ENCODE measurements at places on chromosomes 12 and 14. TPM values are rescaled to one million over a fixed set of nuclear protein-coding genes. Genes with fewer than 3 reads are reported as not detected.

GRCh38 chr14:56210571-56210970 is 92.4 kb downstream of the PELI2 start:
- DNase-seq: no peak

The TMEM63C gene
- total RNA-seq: 20.7 TPM

The RAPGEF3 gene
- 30.2 TPM for total RNA-seq

GRCh38 chr14:63046339-63047268 is 1.3 kb upstream of the KCNH5 start:
- no peak for DNase-seq

DNA sequence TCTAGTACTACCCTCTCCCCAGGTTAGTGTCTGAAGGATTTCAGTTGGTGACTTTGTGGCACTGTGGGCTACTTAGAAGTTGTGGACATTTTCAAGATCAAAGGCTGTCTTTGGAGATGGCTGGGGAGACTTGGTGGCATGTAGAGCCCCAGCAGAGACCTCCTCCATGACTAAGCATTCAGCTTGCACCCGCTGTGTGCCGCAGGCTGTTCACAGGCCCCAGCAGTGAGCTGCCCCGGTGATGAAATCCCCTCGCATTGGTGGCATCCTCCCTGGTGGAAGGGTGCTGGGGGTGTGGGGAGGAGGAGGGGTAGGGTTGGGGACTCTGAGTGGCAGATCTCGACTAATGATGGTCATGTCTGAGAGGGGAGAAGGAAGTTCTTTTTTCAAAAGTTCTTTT is 173.9 kb downstream of the TSPAN9 start:
- DNase-seq: no peak

DNA sequence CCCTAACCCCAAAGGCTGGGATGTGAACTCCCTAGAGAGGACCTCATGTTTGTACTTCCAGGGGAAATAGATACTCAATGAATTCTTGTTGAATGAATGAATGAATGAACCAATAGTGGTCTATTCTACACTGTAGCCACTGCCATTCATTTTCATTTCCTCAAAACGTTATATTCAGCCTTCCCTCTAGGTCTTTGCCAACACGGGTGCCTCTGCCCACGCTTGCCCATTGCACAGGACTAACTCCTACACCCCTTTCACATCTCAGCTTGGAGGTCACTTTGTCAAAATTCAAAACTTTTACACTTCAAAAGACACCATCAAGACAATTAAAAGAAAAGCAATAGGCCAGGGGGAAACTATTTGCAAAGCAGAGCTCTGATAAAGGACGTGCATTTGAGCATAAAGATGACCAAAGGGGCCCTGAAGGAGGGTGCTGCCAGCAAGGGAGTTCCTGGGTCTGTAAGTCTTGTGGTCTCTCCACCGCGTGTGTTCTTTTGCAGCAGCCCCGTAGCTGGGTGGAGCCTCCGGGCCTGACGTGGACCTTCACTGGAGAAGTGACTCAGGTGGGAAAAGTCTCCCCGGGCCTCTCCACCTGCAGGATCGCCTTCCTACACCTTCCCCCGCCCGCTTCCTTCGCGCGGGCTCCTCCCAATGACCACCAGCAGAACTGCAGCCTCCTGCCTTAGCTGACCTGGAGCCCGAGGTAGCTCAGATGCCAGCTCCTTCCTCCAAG is 31.5 kb downstream of the TMEM63C start:
- DNase-seq: peak; percentile 60

The DNAH10 gene
- total RNA-seq: 29.3 TPM

DNA sequence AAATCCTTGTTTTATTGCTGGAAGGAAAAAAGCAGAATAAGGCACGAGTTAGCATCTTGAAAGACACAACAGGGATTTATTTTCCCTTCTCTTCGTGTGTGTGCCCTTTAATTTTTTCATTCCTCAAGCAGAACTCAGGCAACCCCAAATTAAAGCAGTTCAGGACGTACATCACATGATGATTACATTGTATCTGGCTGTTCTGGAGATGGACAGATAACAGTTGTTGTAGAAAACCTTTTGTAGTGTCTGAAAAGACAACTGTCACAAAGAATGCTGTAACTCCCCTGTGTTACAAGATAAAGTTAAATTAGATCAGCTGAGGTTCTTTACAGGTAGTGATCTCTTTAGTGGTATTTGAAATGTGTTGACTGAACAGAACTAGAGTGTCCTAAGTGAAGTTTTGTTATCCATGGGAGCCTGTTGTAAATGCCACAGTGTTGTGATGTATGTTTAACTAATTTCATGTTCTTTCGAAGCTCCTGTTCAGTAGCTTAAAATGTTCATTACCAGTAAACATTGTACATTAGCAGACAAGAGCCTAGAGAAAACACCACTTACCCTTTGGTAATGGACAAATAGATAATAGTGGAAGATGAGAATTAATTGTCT is 58.5 kb downstream of the TMTC2 start:
- DNase-seq: no peak

- DNase-seq: no peak
Measured at GRCh38 chr12:62846491-62846890, 88.5 kb downstream of the PPM1H start.

- DNase-seq: peak; percentile 22
Measured at GRCh38 chr14:23285530-23286019, 357 bp downstream of the HOMEZ start.

The RBP5 gene
- total RNA-seq: 1.1 TPM

DNA sequence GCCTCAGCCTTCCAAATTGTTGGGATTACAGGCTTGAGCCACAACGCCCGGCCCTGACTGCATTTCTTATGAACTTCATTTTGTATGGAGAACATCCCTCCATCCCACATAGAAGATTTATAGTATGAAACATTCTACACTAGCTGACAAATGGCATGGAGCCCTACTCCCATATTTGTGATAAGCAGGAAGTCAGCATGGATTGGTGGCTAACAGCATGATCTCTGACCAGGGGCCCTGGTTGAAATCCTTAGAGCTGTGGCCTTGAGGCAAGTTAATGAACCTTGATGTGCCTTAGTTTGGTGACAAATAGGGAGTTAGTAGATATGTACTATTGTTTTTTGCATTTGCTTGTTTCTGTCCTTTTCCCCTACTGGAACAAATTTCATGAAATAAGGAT is 12.3 kb downstream of the IFI27L1 start:
- DNase-seq: no peak

DNA sequence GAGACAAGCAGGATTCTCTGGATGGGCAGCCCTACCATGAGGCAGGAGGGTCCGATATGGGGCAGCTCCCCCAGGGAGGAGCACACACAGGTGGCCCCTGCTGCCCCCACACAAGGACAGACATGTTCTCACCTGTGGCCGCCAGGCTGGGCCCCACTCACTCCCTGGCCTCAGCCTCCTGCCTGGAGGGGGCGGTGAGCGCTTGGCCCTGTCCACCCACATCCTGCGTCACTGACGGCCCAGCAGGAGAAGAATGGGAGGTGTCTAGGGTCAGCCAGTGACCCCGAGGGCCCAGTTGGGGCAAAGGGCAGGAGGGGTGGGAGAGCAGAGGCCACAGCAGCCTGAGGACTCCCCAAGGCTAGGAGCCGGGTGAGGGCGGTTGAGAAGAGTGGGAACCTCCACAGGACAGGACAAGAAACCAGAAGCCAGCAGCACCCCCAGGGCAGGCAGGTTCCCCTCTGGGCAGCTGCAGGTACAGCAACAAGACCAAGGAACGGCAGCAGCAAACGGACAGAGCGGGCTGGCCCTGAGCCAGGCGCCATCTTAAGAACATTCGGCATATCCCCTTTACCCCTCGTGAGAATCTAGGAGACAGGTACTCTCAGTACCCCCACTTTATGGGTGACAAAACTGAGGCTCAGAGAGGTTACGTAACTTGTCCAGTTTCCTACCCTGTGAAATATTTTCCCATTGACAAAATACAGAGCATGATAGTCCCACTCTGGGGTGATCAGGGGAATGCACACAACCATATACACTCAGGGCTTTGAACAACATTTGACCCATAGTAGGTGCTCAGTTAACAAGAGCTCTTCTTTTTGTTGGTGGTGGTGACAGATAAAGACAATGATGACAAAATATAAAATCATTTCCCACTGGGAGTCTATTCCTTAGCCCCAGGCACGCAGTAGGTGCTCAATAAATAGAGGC is 74.3 kb downstream of the NCOR2 start:
- DNase-seq: no peak

GRCh38 chr14:29857551-29857950 is 70.1 kb downstream of the PRKD1 start:
- DNase-seq: no peak

DNA sequence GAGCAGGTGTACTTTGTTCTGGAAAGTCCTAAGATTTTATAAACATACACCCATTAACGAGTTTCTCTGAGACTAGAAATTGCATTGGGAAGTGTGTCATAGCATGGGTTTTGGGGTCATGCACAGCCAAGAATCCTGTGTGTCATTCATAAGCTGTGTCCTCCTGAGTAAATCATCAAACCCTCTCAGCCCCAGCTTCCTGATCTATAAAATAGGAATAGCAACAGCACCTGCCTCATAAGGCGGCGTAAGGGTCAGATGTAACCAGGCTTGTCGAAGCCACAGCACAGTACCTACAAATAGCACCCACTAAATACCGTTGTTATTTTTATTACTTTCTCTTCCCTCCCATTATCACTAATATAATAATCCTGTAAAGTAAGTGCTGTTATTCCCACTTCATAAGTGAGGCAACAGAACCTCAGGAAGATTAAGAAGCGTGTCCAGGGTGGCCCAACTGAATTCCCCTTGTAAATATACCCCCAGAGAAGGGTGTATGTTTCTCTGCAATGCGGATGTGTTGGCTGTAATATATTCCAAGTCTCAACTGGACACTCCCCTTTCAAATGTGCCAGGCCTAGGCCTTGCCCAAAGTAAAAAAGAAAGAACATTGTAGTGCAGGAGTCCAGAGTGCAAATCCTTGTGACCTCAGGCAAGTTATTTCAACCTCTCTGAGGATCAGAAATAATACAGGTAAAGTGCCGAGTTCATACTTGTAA is 188.3 kb upstream of the BCL2L14 start:
- DNase-seq: no peak

GRCh38 chr14:95059126-95059525 is 98.2 kb downstream of the DICER1 start:
- no peak for DNase-seq

The IGF1 gene
- total RNA-seq: 16.9 TPM

DNA sequence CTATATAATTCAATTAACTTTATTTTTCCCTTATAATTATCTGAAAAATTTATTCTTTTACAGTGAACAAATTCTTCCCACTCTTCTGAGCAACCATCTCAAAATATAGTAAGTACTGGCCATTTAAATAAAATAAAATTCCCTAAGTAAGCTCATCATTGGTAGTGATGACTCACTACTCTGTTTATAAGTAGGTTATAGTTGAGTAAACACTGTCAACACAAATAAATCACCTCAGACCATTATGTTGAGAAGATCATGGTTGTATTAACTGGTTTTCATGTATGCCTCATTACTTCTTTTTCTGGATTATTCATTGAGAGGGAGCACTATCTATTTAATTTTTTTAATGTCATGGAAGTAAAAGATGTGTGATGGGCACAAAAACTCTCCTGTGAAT is 220.5 kb downstream of the SEC23A start:
- DNase-seq: no peak

The ADCY4 gene
- 13.9 TPM for total RNA-seq

DNA sequence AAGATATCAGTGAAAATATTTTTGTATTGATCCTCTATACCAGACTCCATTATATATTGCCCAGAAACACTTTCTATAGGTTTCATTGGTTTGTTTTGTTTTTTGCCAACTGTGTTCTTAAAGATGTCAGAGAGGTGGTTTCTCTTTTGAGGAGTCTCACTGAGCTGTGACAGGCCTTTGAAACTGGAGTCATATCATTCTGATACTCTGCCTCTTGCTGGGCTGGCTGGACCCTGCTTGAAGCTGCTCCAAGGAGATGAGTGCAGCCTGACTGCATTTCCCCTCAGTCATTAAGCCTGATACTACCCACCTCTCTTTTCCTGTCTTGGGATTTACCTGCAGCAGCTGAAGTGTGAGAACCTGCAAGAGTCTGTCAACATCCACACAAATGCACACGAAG is 16.4 kb upstream of the TAS2R30 start:
- no peak for DNase-seq

- DNase-seq: no peak
Measured at GRCh38 chr14:33569821-33570687, 380.8 kb downstream of the EGLN3 start.

The SELPLG gene
- 2.7 TPM for total RNA-seq

DNA sequence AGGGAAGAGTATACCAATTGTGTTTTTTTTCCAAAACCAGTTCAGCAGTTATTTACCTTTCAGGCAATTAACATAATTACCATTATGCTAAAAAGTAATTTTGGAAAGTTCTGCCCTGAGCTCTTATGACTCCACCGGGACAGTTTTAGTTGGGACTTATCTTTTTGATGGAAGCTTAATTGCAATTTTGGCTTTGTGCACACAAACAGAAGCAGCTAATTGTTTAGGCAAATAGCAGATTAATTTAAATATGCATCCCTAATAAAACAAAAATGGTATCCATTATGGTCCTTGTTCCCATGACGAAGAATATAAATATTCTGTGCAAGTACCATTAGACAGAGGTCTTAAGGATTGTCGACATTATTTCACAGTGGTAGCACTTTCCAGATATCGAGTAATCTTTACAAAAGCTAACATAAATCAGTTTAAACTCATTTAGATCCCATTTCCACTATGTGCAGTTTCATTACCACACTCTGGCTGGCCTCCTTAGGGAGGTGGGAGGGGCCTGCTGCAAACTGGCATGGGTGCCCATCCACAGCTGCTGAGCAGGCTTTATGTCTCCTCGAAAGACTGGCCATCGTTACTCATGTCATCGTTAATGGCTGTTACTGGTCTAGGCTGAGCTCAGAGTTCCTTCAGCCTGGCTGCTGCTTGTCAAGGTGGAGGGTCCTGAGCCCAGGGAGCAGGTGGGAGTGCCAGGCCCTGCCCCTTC is 68.2 kb downstream of the FBXW8 start:
- DNase-seq: no peak

The HPD gene
- total RNA-seq: 10.6 TPM

The GRIP1 gene
- 12.9 TPM for total RNA-seq

DNA sequence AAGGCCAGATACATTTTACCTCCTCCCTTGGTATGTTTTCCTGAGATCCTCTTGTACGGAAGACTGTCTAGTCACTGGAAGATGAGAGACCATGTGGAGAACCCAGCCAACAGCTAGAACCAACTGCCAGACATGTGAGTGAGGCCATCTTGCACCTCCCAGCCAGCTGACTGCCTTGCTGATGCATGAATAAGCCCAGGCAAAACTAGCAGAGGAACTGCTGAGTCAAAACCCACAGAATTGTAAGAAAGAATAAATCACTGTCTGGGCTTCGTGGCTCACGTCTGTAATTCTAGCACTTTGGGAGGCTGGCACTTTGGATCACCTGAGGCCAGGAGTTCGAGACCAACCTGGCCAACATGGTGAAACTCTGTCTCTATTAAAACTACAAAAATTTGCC is 160.0 kb downstream of the TPH2 start:
- no peak for DNase-seq

The BICDL1 gene
- 131 TPM for total RNA-seq

Measured in testis (tissue), 5 donors.